ENCODE measurements at places on chromosomes 7 and 10. TPM values are rescaled to one million over a fixed set of nuclear protein-coding genes. Genes with fewer than 3 reads are reported as not detected.

GRCh38 chr10:114655671-114656070 lies 2.4 kb downstream of the ABLIM1 start:
- DNase-seq: no peak

DNA sequence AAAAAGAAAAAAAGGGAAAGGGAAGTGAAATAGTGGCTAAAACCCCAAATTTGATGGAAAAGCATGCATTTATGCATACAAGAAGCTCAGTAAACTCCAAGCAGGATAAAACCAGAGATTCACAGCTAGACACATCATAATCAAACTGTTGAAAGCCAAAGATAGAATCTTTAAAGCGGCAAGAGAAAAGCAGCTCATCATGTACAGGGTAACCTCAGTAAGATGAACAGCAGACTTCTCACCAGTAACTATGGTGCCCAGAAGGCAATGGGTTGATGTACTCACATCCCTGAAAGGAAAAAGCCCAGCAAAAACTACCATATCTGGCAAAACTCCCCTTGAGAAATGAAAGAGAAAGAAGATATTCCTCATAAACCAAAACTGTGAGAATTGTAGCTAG lies 60.4 kb downstream of the TPST1 start:
- DNase-seq: peak; percentile 26

DNA sequence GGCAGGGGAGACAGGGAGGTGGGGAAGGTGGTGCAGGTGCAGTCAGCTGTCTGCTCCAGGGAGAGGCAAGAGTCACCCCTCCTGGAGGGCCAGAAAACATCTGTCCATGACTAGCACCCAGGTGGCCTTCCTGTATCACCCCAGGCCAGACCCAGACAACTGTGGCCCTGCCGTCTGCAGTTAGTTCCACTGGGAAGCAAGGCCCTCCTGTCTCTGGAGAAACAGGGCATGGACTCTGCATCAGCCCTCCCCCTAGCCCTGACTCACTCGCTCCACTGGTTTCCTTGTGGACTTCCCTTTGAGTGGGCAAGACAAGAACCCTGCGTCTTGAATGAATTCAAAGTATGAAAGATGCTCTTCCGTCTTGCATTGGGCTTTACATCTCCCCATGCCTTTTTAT lies 12.6 kb downstream of the TBATA start:
- no peak for DNase-seq

Gene CASP2
- 36.3 TPM for polyA plus RNA-seq

- peak; percentile 35 for DNase-seq
Measured at GRCh38 chr10:69757553-69758309, 44.0 kb upstream of the COL13A1 start.

Gene ACBD7
- polyA plus RNA-seq: 1.2 TPM

Gene CREB5
- polyA plus RNA-seq: 28.4 TPM

Gene PRF1
- not detected for polyA plus RNA-seq

Gene GNAI1
- polyA plus RNA-seq: 7.5 TPM

- DNase-seq: no peak
Measured at GRCh38 chr10:44581996-44582395, 197.1 kb upstream of the CXCL12 start.

- DNase-seq: no peak
Measured at GRCh38 chr10:112663234-112664125, 216.5 kb downstream of the VTI1A start.

GRCh38 chr10:16728266-16728665 lies 89.0 kb downstream of the RSU1 start:
- DNase-seq: no peak

Gene STEAP2
- polyA plus RNA-seq: 4.2 TPM

DNA sequence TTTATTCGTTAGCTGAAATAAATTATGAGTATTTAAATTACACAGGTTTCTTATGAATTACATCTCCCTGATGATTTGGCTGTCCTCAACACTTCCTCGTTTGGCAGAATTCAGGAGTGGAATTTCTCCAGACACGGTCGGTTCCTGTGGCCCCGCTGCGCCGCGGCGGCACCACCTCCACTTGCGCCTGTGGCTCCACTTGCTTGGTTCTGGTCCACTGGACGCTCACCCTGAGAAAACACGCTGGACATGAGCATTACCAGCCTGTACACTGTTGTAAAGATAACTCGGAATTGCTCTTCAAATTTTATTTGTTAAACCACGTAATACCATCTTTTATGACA lies 85.3 kb downstream of the ZNF33B start:
- DNase-seq: no peak

Gene TRIM73
- polyA plus RNA-seq: 1.6 TPM

Gene TEX36
- polyA plus RNA-seq: not detected

Gene JAKMIP3
- 0.02 TPM for polyA plus RNA-seq

Gene GLCCI1
- 2.9 TPM for polyA plus RNA-seq

Gene HOXA4
- polyA plus RNA-seq: 4.9 TPM

GRCh38 chr10:12358863-12359564 lies 9.7 kb downstream of the CAMK1D start:
- DNase-seq: no peak

DNA sequence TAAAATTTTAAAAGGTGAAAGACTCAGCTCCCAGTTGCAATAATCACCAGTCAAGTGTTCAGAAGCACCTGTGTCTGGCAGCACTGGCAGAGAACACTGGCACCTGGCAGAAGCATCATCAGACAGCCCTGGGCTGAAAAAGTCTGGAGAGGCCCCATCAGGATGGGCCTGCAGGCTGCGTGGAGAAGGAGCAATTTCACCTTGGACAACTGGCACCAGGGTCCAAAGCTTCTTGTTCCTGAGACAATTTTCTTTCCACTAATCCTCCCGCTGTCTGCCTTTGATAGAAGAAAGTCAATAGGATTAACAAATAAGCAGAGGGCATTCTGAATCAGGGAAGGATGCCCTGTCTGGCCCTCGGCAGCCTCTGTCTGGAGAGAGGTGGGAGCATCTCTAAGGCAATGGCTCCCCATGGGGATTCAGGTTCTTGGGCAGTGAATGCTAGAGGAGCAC lies 6.5 kb downstream of the COBL start:
- no peak for DNase-seq

Gene SERPINE1
- 4,637 TPM for polyA plus RNA-seq

- DNase-seq: no peak
Measured at GRCh38 chr7:45259227-45259596, 101.6 kb downstream of the RAMP3 start.

DNA sequence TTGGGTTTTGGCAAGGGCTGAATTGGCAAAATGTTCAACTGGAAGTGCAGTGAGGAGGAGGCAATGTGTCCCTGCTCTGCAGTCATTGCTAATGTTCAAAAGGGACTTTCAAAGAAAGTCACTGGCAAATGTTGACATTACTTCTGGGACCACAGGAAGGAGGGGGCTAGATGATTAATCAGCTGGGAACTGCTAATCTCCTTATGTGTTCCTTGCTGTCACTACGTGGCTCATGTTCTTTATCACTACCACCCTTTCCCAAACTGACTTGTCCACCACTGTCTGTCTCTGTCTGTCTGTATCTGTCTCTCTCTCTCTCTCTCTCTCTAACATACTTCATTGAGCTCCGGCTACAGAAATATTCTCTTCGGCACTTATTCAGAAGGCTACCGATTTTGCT lies 86.9 kb upstream of the MTPN start:
- DNase-seq: no peak

Gene FAM237B
- polyA plus RNA-seq: not detected
